ENCODE measurements at places on chromosomes 3 and 15.

DNA sequence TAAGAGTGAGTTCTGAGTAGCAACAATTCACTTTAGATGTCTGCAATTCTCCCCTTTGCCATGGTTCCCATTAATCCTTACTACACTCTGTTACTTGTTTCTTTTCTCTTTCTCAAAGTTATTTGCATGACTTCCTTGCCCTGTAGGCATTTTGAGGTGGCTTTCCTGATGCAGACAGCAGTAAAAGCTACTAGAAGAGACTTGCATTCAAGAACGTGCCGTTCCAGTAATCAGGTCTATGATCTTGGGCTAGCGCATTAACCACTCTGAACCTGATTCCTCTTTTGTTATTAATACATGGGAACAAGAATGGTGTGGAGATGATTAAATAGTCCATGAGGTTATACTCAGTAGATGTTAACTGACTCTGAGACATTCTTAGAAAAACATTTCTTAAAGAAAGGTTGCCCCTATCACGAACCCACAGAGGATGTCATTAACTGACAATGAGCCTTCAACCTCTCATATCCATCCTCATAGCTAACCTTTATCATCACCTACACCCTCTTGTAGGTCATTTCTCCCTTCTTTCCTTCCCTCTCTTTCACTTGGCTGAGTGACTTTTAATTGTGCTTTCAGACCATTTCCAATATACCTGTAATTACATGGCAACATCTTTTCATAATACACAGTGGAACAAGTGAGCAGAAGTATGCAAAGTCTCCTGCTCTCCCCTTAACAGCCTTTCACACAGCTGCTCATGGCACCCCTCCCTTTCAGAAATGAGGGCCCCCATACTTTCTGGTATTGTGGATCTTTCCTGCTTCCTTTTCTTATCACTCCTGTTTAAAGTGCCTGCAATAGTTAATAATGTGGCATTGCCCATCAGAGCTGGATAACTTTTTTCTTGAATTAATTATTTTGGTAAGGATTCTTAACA lies 175.9 kb downstream of the CHST2 start:
- DNase-seq, result no peak

GRCh38 chr15:68256675-68257450 lies 20.7 kb upstream of the FEM1B start:
- DNase-seq, result peak; percentile 38

- DNase-seq, result no peak
These were observed 26.2 kb downstream of the LARP6 start for GRCh38 chr15:70827721-70828120.

GRCh38 chr3:23669541-23670255 lies 136.1 kb upstream of the UBE2E1 start:
- DNase-seq, result no peak

- DNase-seq, result no peak
These were observed 89.5 kb downstream of the PTPRG start for GRCh38 chr3:61650719-61651410.

GRCh38 chr3:188868803-188869202 lies 303.0 kb upstream of the TPRG1 start:
- DNase-seq, result no peak

- DNase-seq, result no peak
These were observed 42.4 kb upstream of the TLE3 start for GRCh38 chr15:70140025-70140542.

- DNase-seq, result no peak
These were observed 1.4 kb upstream of the RSRC1 start for GRCh38 chr3:158108445-158108985.

GRCh38 chr3:140595295-140595694 lies 82.6 kb upstream of the TRIM42 start:
- no peak for DNase-seq

DNA sequence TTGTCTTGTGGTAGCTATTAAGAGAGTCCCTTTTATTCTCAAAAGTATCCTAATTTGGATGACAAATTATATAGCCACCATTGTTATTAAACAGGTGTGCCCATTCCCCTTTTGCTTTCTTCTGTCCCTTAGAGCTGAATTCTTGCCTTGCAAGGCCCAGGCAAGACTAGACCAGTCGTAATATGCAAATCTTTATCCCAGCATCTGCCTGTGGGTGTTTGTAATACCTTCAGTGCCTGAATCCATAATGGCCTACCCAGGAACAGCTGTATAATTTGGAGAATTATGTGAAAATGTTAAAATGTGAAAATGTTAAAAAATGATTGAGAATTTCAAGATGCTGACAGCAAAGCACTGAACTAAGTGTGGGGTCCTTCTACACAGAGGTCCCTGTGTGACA lies 403.0 kb upstream of the RBMS3 start:
- DNase-seq, result no peak
